ENCODE measurements at places on chromosomes 2 and 18.

DNA sequence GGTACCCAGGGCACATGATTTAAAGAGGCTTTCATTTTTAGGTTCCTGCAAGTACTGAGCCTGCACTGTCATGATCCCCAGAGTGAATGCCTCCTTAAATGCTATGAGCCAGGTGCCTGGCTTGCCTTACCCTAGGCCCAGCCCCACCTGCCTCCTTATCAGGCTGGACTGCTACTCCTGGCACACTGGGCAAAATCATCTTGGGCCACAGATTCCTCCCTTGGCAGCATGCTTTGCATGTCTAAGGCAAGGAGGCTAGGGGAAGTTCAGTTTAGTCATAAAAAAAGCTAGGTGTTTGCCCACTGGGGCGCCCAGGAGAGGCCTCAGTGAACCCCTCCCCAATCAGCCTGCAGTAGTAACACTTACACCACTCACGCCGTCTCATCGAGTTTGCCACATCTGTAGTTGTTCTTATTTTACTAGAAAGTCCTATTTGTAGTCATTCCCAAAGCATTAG is 45.1 kb downstream of the LBH start:
- H3K27me3 ChIP-seq = no peaks in the 10 kb centered on the region
- DNase-seq = no peak

DNA sequence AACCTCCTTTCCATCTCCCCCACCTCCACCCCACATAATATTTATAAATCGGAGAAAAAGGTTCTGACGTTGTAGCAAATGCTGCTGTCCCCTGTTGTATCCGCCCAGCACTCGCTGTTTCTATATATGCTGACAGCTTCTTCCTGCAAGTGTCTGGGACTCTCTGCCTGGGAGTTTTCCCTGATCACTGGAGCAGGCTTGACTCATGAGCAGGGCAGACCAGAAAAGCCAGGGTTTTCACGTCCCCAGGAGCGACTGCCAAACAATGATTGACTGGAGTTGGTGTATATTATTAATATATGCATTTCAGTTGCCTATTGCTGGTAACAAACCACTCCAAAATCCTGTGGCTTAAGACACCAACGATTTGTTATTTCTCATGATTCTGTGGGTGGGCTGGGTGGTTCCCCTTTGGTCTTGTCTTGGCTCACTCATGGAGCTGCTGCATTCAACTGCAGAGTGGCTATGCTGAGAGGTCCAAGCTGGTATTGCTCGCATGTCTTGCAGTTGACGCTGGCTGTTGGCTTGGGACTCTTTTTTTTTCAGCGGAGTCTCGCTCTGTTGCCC is 21.2 kb upstream of the ASXL2 start:
- H3K27me3 ChIP-seq = no peaks in the 10 kb centered on the region
- no peak for DNase-seq
- H3K4me1 ChIP-seq = peaks cover 2% of the 10 kb centered on the region

DNA sequence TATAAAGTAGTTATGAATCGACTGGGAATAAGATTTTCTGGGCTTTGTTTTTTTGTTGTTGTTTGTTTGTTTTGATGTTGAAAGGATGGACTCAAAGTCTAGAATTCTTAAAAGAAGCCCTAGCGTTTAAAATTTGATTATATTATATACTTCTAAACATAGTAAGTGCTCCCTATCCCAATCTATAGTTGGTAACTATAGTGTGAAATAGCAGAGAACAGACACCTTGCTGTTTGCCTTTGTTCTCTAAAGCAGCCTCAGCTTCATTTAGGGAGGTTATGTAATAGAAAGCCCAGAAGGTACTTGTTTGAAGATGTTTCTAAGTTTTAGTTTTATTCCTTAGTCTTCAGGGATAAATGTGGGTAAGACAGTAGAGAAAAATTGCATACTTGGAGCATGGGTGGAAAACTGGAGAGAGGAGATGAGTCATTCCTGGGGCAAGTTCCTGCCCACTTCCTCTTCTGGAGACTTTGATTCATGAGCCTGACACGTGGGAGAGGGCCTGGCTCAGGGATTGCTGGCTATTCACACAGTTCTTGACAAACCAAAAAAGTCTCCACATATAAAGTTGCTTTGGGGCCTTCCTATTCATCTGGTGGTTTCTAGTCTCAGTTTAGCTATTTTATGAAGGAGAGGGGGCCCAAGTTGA is 131.9 kb downstream of the MYO1B start:
- no peaks in the 10 kb centered on the region for H3K36me3 ChIP-seq
- H3K27me3 ChIP-seq = no peaks in the 10 kb centered on the region
- DNase-seq = peak; percentile 85
- no peak overlapping the region for H3K4me3 ChIP-seq
- no peaks in the 10 kb centered on the region for H3K4me1 ChIP-seq

GRCh38 chr2:157245144-157245840 is 12.2 kb upstream of the GALNT5 start:
- H3K27me3 ChIP-seq = no peaks in the 10 kb centered on the region
- no peaks in the 10 kb centered on the region for H3K36me3 ChIP-seq
- H3K27ac ChIP-seq = no peak overlapping the region
- H3K4me1 ChIP-seq = no peaks in the 10 kb centered on the region
- no peak overlapping the region for H3K4me3 ChIP-seq
